ENCODE measurements at places on chromosomes 5 and 9. TPM values are rescaled to one million over a fixed set of nuclear protein-coding genes. Genes with fewer than 3 reads are reported as not detected.
A peak's percentile ranks its signal among the peaks of the same experiment; 100 is the strongest.

DNA sequence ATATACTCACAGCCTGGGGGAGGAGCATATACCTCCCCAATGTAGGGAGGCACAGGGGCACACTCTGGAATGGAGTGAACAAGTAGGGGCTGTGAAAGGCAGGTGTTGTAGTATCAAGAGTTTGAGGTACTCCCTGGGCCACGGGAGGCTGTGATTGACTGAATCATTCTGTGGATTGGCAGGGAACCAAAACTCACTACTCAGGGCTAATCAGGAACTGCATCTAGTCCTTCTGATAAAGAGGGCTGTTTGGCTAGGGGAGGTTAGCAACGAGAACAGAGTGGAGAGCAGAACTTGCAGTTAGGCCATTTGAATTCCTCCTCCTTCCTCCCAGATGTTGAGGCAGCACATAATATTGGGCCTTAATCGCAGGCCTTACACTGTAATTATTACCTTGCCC is 369.2 kb upstream of the MPDZ start:
- H3K27ac ChIP-seq, result no peak overlapping the region
- H3K4me1 ChIP-seq, result no peaks in the 10 kb centered on the region
- H3K4me3 ChIP-seq, result no peak overlapping the region
- no peak for DNase-seq

- H3K27me3 ChIP-seq, result no peaks in the 10 kb centered on the region
- H3K4me3 ChIP-seq, result no peak overlapping the region
- H3K27ac ChIP-seq, result no peak overlapping the region
These were observed 106.2 kb upstream of the TLR4 start for GRCh38 chr9:117597977-117598376.

GRCh38 chr5:143442385-143442784 is 38.9 kb upstream of the NR3C1 start:
- no peaks in the 10 kb centered on the region for H3K27me3 ChIP-seq
- DNase-seq, result no peak
- H3K4me3 ChIP-seq, result no peak overlapping the region

DNA sequence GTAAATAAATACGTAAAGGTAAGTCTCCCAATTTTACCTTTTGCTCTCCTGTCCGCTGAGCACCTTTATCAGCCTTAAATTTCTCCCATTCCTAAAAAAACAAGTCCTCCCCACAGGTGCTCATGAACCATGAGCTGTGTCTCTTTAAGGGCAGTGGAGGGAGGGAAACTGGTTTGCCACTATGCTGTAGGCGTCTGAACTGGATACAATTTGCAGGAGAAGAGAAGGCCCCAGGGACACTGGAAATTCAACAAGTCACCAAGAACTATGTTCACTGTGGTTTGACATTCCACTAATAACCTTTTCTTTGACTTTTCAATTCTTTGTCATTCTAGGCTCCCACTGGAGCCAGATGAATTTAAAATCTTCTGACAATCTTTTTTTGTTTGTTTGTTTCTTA is 72.2 kb downstream of the LHFPL2 start:
- no peak overlapping the region for H3K27ac ChIP-seq
- no peak for DNase-seq
- H3K27me3 ChIP-seq, result peaks cover 16% of the 10 kb centered on the region
- H3K4me3 ChIP-seq, result no peak overlapping the region
- no peaks in the 10 kb centered on the region for H3K36me3 ChIP-seq
- H3K4me1 ChIP-seq, result peaks cover 3% of the 10 kb centered on the region

The FCN2 gene
- total RNA-seq, result not detected

DNA sequence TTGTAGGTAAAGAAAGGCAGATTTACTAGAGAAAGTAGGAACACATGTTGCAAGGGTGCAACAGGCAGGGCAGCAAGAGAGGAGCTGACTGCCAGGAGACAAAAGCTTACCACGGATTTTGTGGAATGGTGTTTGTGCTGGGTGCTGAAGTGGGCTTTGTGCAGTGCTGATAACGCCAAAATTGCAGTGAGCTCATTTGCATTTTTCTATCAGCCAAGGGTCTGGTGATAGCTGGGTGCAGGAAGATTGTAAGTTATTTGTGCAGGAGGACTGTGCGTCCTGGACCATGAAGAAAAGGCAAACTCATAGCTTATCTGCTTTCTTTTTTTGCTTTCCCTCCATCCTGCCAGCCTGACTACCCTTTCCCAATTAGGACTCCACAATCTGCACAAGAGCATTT is 13.6 kb downstream of the CTSL start:
- no peak overlapping the region for H3K27ac ChIP-seq
- H3K36me3 ChIP-seq, result no peaks in the 10 kb centered on the region
- H3K4me3 ChIP-seq, result no peak overlapping the region
- H3K27me3 ChIP-seq, result no peaks in the 10 kb centered on the region
- no peak for DNase-seq

- H3K4me3 ChIP-seq, result no peak overlapping the region
- DNase-seq, result no peak
- no peaks in the 10 kb centered on the region for H3K4me1 ChIP-seq
- no peaks in the 10 kb centered on the region for H3K27me3 ChIP-seq
- no peaks in the 10 kb centered on the region for H3K36me3 ChIP-seq
- no peak overlapping the region for H3K27ac ChIP-seq
These were observed 300.7 kb upstream of the CLINT1 start for GRCh38 chr5:158159621-158160020.

- no peak overlapping the region for H3K27ac ChIP-seq
- no peak overlapping the region for H3K4me3 ChIP-seq
- H3K27me3 ChIP-seq, result no peaks in the 10 kb centered on the region
- no peak for DNase-seq
These were observed 45.5 kb downstream of the PUM3 start for GRCh38 chr9:2798423-2798822.

The FOXD4 gene
- 0.15 TPM for total RNA-seq

- no peak overlapping the region for H3K4me3 ChIP-seq
- H3K4me1 ChIP-seq, result no peaks in the 10 kb centered on the region
- no peak for DNase-seq
- H3K36me3 ChIP-seq, result peaks cover 2% of the 10 kb centered on the region
These were observed 24.5 kb downstream of the QRFP start for GRCh38 chr9:130872093-130872492.

The ZBTB26 gene
- total RNA-seq, result 7.7 TPM

The ANKRD31 gene
- 0.28 TPM for total RNA-seq

- no peaks in the 10 kb centered on the region for H3K36me3 ChIP-seq
- DNase-seq, result peak; percentile 58
- H3K4me3 ChIP-seq, result no peak overlapping the region
- H3K4me1 ChIP-seq, result peaks cover 3% of the 10 kb centered on the region
These were observed 1.5 kb upstream of the OLFM1 start for GRCh38 chr9:135085830-135086546.

The C5orf52 gene
- not detected for total RNA-seq

GRCh38 chr5:111245654-111246053 is 21.5 kb downstream of the CAMK4 start:
- peak overlapping the region; percentile 52 for H3K27ac ChIP-seq
- no peaks in the 10 kb centered on the region for H3K27me3 ChIP-seq
- H3K4me1 ChIP-seq, result peaks cover 48% of the 10 kb centered on the region
- no peak for DNase-seq
- peaks cover 22% of the 10 kb centered on the region for H3K36me3 ChIP-seq

DNA sequence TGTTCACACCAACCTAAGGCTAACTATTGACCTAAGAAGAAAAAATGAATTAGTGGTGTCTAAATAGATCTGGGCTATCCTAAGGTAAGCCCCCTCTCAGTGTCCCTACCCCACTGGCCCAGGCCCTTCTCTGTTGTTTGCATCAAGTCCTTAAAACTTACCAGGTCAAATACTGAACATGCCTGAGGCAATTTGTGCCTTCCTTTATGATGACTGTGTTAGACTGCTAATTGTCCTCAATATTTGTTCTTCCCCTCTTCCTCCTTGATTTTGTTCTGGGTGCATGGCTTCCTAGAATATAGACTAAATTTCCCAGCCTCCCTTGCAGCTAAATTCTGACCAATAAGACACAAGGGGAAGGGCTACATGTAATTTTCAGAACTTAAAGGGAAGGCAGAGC is 199.9 kb downstream of the ADAMTS12 start:
- no peak overlapping the region for H3K4me3 ChIP-seq
- H3K36me3 ChIP-seq, result no peaks in the 10 kb centered on the region
- no peaks in the 10 kb centered on the region for H3K4me1 ChIP-seq
- no peak overlapping the region for H3K27ac ChIP-seq
- DNase-seq, result no peak
